ENCODE measurements at places on chromosomes 11 and 22.

- DNase-seq: peak; percentile 59
These were observed 8.8 kb upstream of the CUL5 start for GRCh38 chr11:107999759-108000455.

- no peak for DNase-seq
These were observed 27.0 kb downstream of the OR5AK2 start for GRCh38 chr11:57015679-57016078.

DNA sequence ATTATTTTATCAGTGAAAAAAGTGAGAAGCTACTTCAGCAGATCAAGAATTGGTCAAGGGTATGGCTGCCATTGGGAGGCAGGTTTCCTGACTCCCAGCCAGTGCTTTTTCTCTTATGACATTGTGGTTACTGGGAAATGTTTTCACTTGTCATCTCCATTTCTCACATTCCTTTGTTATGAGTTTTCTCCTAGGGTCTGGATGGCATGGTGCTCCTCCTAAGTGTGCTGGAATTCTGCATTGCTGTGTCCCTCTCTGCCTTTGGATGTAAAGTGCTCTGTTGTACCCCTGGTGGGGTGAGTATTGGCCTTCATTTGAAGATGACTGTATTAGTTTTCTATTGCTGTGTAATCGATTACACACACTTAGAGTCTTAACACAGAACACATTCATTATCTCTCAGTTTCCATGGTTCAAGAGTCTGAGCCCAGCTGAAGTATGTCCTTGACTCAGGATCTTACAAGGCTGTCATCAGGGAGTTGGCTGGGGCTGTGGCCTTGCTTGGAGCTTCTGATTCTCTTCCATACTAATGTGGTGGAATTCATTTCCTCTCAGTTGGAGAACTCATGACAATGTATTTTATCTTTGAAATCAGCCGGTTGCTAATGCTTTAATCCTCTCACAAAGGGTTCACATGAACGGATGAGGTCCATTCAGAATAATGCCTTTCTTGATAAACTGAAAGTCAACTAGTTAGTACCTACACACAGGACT, 21.0 kb upstream of the MS4A6E start:
- peak; percentile 78 for DNase-seq

DNA sequence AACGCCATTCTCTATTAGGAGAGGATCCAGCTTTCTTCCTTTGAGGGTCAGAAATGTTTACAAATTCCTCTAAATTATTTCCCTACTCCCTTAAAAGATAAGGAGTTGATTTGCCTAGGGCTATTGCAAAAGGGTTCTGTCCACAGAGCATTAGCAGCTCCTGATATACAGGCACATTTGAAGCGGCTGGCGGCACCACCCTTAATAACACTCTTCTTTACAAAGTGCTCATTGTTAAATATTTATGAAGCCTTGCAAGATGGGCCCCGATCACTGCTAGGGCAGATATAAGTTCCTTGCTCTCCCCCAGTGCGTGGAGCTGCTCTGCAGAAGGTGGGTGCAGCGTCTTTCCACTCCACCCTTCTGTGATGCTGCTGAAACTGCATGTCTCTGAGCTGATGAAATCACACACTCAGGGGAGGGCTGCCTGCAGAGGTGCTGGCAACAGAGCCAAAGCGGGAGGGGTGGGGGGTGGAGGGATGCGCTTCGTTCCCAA, 116.7 kb upstream of the NTM start:
- no peak for DNase-seq

GRCh38 chr11:29333993-29334775, 682.6 kb downstream of the KCNA4 start:
- peak; percentile 73 for DNase-seq

DNA sequence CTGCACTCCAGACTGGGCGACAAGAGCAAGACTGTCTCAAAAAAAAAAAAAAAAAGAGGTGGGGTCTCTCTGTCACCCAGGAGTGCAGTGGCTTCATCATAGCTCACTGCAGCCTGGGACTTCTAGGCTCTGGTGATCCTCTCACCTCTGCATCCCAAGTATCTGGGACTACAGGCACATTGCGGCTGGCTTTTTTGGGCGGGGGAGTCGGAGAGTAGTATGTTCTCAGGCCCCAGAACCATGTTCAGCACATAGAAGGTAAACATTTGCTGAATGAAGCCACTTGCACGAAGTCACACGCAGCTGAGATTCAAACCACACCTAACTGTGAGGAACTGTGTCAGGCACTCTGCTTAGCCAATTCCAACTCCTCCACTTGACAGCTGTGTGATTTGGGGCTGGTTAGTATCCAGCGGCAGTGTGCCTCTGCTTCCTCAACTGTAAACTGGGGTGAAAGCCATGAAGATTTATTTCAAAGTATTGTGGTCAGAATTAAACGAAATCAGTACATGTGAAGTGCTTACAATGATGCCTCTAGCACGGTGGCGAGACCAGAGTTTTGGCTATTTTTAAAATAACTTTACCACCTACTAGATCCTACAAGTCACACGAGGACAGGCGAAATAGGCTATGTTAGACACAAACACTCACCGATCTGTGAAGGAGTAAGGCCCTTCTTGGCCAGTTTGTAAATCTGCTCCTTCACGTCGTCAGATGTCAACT, 789 bp downstream of the RPS13 start:
- DNase-seq: no peak

- no peak for DNase-seq
These were observed 6.5 kb downstream of the DGAT2 start for GRCh38 chr11:75775056-75775455.

DNA sequence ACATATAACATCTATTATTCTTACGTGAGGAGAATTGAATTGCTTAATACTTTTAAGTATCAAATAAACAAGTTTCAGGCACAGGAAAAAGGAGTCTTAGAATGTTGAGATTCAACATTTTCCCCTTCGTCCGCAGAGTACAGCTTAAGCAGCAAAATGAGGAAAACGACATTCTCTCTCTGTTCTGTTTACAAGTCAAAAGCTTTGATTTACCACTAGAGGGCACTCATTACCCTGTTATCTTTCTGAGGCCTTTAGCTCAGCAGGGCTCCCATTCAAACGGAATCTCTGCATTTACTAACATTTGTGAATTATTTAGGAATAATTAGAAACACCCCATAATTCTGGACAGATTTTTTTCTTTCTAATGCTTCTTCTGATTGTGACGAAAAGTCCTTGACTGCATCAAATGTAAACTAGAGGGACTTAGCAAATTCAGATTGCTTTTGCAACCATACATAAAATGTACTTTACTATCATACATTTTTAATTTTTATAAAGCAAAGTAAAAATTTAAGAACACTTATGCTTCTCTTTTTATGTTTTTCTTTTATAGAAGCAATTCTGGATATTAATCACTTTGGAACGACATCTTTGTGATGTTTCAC, 75.0 kb downstream of the JRKL start:
- DNase-seq: peak; percentile 62

- DNase-seq: peak; percentile 72
These were observed 1.2 kb upstream of the ARHGEF12 start for GRCh38 chr11:120334894-120335462.

- peak; percentile 77 for DNase-seq
These were observed 7.6 kb downstream of the RPL3 start for GRCh38 chr22:39311592-39312400.

- no peak for DNase-seq
These were observed 62.8 kb upstream of the CCND1 start for GRCh38 chr11:69578167-69578566.

DNA sequence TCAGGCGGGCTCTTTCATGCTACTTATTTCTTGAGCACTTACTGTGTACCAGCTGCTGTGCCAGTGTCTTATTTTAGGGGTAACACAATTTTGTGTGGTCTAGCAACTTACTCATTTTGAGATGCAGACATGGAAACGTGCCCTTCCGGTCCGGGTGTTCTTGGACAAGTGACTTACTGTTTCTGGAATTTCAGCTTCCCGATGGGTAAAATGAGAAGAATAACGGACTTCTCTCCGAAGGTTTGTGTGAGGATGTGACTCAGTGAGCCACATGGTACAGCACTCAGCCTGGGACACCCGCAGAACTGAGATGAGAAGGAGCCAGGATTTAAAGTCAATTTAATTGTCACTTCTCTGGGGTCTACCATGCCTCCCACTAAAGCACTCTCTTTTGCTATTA, 114.5 kb upstream of the SYT13 start:
- DNase-seq: peak; percentile 98

- peak; percentile 67 for DNase-seq
These were observed 60.0 kb downstream of the MYO7A start for GRCh38 chr11:77187776-77188632.

DNA sequence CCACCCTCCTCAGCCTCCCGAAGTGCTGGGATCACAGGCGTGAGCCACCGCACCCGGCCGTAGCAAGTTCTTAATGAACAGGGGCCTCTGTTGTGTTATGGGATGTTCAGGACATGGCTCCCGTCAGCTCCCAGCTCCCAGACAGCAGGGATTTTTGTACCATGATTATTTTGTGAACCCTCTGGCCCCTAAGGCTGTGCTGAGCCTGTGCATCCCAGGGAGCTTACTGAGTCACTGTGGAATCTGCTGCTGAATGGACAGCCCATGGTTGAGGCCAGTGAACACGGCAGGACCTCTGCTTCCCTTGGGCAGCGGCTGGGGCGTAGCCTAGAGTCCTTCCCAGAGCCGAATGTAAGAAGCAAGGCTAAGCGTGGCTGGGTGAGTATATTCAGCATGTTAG, 245.2 kb downstream of the NTM start:
- no peak for DNase-seq

- no peak for DNase-seq
These were observed 25.6 kb downstream of the FADS2 start for GRCh38 chr11:61853698-61854169.

DNA sequence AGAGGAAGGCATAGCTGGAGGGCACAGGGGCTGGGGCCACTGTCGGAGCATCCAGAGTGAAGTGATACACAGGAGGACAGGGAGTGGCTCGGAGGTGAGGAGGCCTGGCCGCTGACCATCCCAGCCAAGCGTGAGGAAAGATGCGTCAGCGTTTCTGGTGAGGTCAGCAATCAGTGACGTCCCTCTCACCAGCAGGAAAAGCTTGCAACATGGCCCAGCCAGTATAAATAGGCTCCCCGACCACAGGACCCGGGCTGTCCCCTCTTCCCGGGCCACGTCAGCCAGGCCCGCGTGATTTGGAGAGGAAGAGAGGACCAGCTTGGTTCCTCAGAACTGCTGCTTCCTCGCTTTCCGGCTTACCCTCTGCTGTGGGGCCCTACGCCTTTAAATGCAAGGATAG, 4.2 kb upstream of the OSM start:
- DNase-seq: peak; percentile 95

Measured in HT1080 (cell line).